NAMALWA (cell line): ENCODE measurements at places on chromosomes 4 and X.

- DNase-seq, result no peak
These were observed 193.2 kb downstream of the COMMD8 start for GRCh38 chr4:47270201-47270888.

DNA sequence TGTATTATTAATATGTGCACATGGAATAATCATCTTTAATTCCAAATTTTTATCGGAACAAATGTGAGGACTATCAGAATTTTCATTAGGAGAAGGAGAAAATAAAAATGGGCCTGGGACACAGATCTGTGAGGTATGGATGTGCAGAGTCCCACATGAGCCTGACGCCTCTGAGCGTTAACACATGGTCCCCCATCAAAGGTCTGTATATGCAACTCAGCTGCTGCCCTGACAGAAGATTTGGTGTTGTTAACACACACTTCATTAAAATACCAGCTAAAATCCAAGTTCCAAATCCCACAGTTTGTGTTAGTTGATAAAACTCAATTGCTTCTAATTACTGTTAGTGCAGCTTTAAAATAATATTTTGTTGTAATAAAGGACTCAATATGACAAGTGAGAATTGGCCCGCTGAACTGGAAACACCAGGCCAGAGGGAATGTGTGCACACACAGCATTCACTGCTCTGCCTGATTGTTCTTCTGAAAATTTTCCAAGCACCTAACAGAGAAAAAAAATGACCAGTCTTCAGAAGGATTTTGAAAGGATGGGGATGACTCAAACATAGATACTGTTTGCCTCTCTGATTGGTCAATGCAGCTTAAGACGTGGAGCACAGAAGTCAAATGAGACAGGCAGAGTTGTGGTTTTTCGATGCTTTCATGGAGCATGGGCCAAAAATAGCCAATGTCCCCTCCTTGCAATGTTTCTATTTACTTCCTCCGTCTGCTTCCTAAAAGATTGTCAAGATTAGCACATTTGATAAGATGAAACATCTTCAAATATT is 266.6 kb downstream of the NKX6-1 start:
- no peak for DNase-seq

- peak; percentile 17 for DNase-seq
These were observed 56.4 kb upstream of the XIAP start for GRCh38 chrX:123803331-123803983.

DNA sequence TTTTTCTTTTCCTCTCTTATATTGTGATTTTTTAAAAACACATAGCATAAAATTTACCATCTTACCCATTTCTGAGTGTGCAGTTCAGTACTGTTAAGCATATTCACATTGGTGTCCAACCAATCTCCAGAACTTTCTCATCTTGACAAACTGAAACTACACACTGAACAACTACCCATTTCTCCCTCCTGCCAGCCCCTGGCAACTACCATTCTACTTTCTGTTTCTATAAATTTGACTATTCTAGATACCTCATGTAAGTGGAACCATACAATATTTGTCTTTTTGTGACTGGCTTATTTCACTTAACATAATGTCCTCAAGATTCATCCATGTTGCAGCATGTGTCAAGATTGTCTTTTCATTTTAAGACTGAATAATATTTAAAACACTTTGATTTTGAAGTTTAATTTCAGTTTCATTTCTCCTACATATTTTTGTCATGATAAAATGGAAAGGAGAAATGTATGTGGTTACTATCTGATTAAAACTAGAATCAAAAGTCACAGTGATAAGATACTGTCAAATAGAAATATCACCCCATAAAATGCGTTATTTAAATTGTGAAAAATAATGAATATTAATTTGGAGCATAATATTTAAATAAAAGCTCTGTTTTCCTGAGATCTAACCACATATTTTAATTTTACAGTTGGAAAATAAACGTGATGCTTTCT is 122.8 kb downstream of the DIPK2B start:
- peak; percentile 5 for DNase-seq

- DNase-seq, result no peak
These were observed 332.9 kb upstream of the PITX2 start for GRCh38 chr4:110955748-110956147.

DNA sequence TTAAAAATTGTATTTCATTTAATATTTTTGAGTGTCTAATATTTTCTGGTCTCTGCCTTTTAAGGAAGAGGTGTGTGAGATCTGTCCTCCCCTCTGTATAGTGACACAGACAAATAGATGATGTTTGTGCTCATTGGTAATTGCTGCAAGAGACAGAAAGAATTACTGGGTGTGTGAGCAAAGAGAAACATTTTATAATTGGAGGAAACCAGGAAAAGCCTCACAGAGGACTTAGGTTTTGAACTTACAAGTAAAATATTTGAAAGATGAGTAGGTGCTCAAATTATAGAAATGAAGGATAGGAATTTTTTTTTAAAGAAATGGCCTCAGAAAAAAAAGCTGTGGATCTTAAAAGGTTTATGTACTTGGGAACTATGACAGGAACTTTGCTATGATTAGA is 149.8 kb downstream of the SPCS3 start:
- DNase-seq, result no peak

- DNase-seq, result no peak
These were observed 15.3 kb downstream of the CCNG2 start for GRCh38 chr4:77172336-77172735.

- no peak for DNase-seq
These were observed 48.1 kb downstream of the LUZP4 start for GRCh38 chrX:115337491-115338144.

- peak; percentile 48 for DNase-seq
These were observed 650.2 kb upstream of the DIPK2B start for GRCh38 chrX:45850775-45851433.

- no peak for DNase-seq
These were observed 155.6 kb downstream of the ARX start for GRCh38 chrX:24860140-24860539.

DNA sequence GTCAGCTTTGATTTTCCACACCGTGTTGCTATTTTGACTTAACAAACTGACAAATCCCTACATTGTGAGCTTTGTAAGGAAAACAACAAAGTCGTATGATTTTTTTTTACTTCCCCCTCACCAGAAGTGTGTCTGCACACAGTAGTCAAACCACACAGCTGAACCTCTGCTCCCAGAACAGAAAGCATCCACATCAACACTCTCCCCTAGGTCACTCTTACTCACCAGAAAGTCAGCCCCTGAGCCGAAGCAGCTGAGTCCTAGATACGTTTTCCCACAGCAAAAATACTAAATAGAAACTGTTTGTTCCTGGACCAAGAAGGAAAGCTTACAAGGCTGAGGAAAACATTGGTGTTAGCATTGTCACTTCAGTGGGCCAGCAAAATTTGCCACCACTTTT is 305.7 kb downstream of the DHX15 start:
- no peak for DNase-seq

GRCh38 chr4:163505374-163505773 is 10.9 kb downstream of the TMA16 start:
- no peak for DNase-seq

GRCh38 chr4:95674521-95674981 is 125.8 kb upstream of the UNC5C start:
- no peak for DNase-seq

DNA sequence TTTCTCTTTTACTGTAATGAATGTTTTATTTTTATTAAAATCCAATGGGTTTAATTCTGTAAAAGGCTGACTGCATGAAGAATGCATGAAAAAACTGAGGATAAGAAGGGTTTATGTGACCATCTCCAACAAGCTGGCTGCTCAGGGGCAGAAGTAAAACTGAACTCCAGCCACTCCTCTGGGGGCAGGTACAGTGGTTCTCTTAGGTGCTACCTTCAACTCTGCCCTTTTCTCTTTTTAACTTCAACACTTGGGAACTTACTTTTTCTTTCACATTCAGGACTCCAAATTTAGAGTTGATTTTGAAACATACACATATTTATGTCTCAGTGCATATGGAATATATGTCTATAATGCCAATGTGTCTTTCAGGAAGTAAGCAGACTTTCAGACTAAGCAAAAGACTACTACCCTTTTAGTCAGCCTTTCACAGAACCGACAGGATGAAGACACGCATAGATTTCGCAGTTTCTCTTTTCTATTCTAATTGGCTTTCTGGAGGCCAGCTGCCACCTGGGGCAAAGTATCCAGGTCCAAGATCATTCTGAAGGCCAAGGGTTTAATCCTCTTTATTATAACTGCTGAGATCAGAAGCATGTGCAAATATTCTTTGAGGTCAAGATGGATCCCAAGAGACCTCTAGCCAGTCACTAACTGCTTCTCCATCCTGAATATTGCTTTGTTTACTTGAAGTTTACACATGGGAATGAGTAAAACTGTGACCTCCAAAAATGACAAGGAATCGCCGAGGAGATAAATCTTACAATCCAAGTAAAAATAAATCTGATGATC is 30.7 kb downstream of the HS3ST1 start:
- no peak for DNase-seq

DNA sequence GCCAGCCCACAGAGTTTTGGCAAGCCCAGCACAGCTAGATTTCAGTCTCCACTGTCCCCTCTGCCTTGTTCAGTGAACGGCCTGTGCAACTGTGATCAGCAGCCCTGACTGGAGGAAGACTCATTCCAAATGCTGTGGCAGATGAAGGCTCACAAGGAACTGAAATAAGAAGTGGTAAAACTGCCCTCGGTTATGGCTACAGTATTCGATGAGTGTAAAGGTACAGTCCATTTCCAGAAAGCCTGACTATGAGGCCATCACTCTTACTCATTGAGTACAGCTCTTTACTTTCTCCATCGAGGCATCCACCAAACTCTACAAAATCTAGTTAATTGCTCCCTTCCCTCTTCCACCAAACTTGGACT is 69.1 kb downstream of the RHOH start:
- no peak for DNase-seq

DNA sequence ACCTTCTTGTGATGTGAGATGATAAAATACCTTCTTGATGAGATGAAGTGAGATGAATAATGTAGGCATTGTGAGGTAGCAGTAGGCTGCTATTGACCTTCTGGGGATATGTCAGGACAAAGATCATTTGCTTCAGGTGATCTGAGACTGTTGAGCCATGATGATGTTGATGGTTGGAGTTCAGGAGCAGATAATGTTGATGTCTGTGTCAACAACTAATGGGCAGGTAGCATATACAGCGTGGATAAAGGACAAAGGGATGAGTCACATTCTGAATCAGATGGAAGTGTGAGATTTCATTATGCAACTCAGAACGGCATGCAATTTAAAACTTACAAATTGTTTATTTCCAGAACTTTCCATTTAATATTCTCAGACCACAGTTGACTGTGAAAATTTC is 57.3 kb downstream of the RAP1GDS1 start:
- no peak for DNase-seq

DNA sequence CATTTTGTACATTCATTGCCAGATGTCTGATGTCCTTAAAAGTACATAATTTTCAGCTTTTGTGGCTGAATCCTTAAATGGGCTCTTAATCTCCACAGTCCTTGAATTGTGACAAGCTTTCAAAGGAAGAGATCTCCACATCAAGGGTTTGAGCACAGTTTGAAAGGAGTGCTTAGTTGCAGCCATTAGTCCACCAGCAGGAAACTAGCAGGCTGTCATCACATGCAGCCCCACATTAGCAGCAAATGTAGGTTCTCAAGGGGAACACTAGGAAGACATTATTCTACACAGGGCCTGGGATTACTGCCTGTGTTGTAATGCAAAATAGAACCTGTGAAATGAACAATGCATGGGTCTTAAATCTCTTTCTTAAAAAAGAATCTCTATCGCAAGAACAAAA is 173.2 kb downstream of the CBLL2 start:
- no peak for DNase-seq

- DNase-seq, result no peak
These were observed 52.1 kb upstream of the SHOX start for GRCh38 chrX:578531-578930.

GRCh38 chrX:68490644-68491043 is 8.2 kb upstream of the YIPF6 start:
- peak; percentile 31 for DNase-seq

- peak; percentile 30 for DNase-seq
These were observed 1.2 kb downstream of the GABRB1 start for GRCh38 chr4:47032405-47033106.

- DNase-seq, result no peak
These were observed 149.3 kb downstream of the DMD start for GRCh38 chrX:33062041-33062440.

DNA sequence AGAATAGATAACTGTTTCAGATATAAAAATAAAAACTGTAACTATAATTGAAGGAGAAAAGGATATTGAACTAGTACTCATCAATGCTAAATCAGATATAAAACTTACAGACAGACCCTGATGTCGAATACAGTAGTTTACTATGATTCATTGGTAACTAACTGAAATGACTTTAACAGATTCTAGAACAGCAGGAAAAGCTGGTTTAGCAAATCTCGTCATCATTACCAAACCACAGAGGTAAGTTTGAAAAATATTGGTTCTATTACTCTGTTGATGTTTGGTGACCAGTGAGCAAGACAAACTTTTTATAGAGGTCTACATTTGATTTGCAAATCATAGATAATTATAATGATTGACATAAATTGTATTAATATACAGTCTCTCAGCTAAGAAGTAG is 551.4 kb upstream of the ADGRL3 start:
- DNase-seq, result no peak

GRCh38 chr4:126435491-126435890 is 1120.7 kb downstream of the FAT4 start:
- DNase-seq, result no peak

- DNase-seq, result peak; percentile 11
These were observed 30.8 kb downstream of the MRPL1 start for GRCh38 chr4:77893451-77893850.

GRCh38 chr4:1201851-1202525 is 29.6 kb upstream of the SPON2 start:
- DNase-seq, result no peak

GRCh38 chr4:140044337-140044902 is 109.6 kb downstream of the MAML3 start:
- DNase-seq, result no peak

- no peak for DNase-seq
These were observed 16.1 kb downstream of the IQCM start for GRCh38 chr4:149799546-149799945.

DNA sequence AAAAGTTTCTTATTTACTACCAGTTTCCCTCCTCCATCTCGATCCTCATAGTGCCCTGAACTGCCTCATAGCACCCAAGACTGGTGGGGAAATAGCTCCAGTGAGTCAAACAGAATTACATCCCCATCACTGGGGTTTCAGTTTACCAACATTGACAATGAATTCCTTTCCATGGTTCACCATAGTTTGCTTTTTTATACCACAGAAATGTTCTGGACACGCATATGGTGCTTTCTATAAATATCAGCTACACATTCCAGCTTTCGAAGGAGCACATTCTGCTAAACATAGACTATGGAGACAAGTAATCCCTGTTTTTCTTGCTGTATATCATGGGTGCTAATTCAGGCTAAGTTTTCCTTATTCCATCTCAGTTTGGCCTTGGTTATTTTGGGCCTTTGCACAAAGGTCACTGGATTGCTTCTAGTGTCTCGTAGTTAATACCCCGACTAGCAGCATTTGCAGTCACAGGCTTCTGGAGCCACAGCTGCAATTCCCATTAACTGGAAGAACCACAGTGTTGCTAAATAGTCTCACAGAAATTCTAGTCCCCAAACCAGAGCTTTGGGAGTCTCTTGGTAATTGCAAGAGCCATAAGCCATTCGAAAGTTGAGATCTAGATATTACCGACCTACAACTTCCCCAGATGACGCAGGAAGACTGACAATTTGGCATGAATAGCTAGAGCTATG is 53.4 kb upstream of the TRPC3 start:
- no peak for DNase-seq
